ENCODE measurements at places on chromosomes 3 and 15.

GRCh38 chr3:172134352-172134751, 95.0 kb downstream of the FNDC3B start:
- DNase-seq, result no peak

- no peak for DNase-seq
These were observed 36.5 kb downstream of the KLF15 start for GRCh38 chr3:126320517-126321293.

DNA sequence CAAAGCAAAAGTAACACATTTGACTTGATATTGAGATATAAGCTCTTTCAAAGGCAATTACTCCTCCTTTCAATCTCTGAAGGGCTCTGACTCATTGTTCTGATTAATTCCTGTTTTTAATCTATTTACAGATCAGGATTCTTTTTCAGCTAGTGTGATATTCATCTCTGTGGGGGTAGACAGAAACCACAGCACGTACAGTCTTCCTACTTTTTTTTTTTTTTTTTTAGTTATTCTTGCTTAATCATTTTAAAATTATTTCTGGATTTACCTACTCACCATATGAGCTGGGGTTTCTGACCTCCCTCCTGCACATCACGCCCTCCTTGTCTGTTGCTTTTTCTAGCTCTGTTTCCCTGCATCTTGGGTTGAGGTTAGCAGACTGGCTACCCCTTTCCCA, 1.4 kb downstream of the CNTN3 start:
- DNase-seq, result no peak

GRCh38 chr3:137165117-137165806, 207.5 kb downstream of the IL20RB start:
- no peak for DNase-seq

- no peak for DNase-seq
These were observed 210.1 kb downstream of the CHST2 start for GRCh38 chr3:143329567-143330211.

GRCh38 chr3:112642912-112643506, 2.1 kb upstream of the CCDC80 start:
- DNase-seq, result peak; percentile 41

GRCh38 chr3:41519746-41520145, 320.4 kb downstream of the CTNNB1 start:
- DNase-seq, result no peak

- no peak for DNase-seq
These were observed 128.9 kb upstream of the VEPH1 start for GRCh38 chr3:157632075-157632474.

DNA sequence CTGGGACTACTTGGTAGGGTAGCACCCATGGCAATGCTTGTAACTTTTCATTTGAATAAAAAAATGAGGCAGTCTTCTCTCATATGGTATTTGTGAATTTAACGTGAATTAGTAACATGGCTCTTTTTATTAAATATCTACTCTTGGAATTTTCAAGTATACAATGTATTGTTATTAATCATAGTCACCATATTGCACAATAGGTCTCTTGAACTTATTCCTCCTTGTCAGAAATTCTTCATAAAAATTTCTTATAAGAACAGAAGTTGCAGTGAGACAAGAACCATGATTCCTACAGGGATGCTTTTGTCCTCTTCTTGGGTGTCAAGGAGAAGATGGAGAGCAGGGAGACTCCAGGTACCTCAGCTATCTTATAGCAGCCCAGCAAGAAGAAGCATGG, 203.8 kb upstream of the FEZF2 start:
- DNase-seq, result no peak

- no peak for DNase-seq
These were observed 589.3 kb upstream of the KCNMB2 start for GRCh38 chr3:177946936-177947335.

GRCh38 chr3:128493570-128494366, 767 bp upstream of the GATA2 start:
- no peak for DNase-seq

DNA sequence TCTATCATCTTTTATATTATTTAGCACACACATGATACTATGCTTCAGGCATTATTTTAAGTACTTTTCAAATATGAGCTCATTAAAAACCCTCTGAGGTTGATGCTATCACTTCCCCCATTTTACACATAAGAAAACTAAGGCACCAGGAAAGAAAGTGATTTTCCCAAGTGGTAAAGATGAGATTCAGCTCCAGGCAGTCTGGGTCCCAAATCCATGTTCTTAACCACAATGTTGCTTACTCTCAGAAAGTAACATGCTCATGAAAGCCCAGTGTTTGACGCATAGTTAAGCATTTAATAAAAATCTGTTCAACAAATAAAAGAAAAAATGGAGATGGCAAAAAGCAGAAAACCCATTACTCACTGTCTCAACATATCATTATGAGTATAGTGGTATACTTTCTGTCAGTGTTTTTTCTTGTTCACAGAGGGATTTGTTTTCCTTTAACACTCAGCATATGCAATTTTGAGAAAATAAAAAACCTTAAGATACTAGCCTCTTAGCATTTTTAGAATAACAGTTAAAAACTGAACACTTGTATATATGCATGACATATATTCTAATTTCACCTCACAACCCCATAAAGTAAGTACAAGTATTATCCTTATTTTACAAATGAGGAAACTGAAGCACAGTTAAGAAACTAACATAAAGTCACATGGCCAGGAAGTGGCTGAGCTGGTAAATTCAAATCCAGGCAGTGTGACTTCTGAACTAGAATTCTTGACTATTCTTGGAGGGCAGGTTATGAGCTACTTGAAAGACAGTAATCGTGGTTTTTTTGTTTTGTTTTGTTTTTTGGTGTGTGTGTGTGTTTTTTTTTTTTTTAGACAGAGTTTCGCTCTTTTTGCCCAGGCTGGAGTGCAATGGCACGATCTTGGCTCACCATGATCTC, 10.4 kb downstream of the PEAK1 start:
- no peak for DNase-seq

Measured in NCI-H526 treated with DMSO at 0.1 percent for 48 hours (cell line).